ENCODE measurements at places on chromosomes 1 and 21.

DNA sequence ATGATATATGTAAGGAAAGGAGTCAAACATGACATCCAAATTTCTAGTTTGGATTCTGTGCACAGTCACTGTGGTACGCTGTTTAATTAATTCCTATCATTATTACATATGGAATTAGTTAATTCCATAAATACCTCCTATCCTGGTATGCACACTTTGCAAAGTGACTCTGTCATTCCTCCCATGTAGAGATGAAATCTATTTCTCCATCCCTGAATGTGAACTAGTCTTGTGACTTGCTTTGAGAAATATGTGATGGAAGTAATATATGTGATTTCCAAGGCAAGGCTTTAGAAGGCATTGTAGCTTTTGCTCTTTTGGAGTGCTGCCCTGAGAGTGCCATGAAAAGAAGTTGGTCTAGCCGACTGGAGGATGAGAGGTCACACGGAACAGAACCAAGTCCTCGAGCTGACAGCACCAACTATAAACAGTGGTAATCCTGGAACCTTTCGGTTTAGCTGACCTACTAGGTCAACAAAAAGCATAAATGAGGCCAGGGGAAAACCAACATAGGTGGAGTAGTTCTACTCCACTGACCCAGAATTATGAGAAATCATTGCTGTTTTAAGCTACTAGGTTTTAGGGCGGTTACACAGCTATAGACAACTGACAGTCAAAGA lies 1.5 kb downstream of the SELENOF start:
- no peak for DNase-seq

- no peak for DNase-seq
Observed at GRCh38 chr1:222140206-222140605, 398.3 kb upstream of the DUSP10 start.

DNA sequence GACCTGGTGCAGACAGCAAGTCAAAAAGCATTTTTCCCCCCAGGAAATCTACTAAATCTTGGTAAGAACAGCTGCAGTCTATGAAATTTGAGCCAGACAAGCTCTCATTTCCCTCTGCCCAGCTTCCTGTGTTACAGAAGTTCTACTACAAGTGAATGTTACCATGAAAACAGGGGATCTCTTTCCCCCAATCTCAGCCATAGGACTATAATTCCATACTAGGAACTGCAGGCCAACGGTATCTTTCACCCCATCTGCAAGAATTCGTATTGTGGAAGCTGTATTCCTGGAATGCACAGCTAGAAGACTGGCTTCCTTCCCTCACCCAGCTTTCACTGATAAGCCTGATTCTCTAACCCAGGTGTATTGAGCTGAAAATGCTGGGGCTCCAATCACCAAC lies 1655.4 kb downstream of the BRINP3 start:
- no peak for DNase-seq

- no peak for DNase-seq
Observed at GRCh38 chr1:10398278-10398733, 558 bp upstream of the PGD start.

DNA sequence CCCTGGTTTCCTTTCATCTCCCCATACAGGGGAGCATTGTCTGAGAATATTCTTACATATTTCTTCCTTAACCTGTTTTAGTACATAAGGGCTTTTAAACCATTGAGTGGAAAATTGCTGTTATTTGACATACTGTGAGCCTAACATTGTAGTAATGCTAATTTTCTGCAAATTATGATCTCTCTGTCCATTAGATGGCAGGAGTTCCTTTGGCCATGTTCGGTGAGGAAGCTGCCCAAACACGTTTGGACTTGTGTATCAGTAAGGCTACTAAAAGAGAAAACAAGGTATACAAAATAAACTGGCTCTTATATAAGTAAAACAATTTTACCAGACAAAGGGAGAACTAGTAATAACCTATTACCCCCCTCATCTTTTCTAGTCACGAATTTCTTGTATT lies 29.2 kb downstream of the CDC7 start:
- DNase-seq, result no peak

DNA sequence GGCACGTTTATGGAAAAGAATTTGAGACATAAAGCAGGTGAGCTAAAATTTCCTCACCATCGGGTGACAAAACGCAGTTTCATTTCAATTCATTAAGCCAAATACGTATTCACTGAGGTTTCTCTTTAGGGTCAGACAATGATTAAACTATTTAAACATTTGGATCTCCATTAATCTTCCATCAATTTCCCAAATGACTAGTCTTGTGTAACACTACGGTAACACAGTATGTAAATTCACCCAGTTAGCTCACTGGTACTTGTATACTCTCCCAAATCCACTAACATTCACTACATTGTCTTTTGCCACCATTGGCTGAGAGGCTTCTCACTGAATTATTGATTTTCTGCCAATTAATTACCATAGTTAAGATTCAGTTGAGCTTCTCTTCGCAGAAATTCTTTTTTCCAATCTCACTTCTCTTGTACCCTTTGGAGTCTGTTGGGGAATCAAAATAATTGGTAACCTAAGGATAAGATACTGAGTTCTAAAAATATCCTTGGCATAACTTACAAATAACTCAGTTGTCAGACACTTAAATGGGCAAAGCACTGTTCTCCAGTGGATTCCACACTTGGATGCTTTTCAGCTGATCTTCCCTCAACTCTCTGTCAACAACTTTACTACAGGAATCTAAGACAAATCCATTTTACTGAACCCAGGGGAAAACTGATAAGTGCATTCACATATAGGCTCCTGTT lies 40.7 kb downstream of the SIPA1L2 start:
- DNase-seq, result no peak

DNA sequence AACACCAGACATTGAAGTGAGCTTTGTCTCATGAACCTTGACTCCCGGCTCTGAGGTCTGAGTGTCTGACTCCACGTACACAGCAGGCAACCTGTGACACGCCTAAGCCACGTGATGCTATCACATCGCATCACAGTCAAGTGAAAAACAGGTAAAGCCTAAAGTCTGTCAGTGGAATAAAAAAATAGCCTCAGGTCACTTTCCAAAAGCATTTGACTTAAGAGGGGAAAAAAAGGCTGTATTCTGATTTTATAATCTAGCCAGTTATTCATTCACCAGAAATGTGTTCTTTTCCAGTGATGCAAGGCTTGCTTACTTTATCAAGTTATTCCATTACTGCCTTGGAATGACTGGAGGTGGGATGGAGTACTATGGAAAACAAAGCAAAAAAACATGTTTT lies 163.2 kb upstream of the HMCN1 start:
- no peak for DNase-seq

- no peak for DNase-seq
Observed at GRCh38 chr1:150537732-150538684, 11.2 kb upstream of the ADAMTSL4 start.

DNA sequence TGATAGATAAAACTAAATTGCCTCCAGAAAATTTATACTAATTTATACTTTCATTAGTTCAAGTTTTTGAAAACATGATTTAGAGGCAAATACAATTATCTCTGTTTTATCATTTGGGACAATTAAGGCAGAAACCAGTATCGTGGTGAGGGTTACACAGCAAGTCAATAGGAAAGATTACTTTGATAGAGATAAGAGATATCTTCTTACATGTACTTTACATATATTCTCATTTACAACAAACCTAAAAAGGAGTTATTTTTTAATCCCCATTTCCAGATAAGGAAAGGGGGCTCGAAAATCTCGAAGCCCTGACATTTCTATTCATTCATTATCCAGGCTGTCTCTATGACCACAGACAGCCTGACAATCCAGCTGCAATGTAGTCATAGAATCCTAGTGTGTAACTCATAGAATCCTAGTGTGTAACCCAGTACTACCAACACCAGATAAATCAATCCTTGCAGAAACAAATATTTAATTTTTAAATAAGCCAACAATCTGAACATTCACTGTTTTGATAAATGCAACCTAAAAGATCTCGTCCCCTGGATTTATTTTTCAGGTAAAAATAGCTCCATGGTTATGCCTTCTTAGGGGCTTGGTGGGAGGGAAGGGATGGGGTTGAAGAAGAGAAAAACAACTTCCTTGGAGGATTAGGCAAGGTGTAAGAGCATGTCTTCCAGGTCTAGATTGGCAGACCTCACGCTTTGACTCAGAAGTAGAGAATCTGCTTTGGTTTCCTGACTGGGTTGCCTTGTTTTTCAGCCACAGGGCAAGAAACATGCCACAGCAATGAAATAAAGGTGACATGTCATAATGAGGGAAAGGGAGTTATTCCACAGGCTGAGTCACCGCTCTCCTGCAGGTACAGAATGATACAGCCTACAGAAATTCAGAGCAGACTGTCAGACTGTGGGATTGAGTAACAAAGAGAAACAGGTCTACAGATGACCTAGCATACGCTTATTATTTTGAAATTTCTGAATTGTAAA lies 45.6 kb downstream of the IRF2BP2 start:
- no peak for DNase-seq

DNA sequence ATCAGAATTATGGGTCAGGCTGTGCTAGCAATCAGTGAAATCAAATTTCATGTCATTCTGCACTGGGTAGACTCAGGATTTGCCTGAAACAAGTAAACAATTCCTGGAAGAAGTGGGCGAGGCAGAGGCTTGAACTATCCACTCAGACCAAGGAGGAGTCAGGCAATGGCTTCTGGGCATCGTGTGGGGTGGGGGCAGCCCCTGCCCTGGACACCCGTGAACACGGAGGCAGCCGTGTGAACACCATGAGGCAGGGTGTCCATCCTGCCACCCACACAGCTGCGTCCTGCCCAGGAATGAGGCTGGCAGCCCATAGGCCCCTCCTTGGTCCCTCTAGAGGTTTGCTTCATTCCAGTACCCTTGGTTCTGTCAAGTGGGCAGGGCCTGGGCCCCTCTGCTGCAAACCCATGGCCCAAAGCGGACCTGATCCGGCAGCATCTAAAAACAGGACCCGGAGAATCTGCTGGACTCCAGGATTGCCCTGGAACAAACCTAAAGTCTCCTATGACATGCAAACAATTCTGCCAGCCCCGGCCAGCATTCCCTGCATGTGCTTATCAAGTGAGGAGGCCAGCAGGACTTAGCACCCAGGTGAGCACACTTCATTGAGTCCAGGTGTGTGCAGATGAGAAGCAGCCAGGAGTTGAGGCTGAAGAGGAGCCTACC lies 69.5 kb downstream of the PDE9A start:
- DNase-seq, result no peak

GRCh38 chr1:102851616-102852015 lies 256.7 kb downstream of the COL11A1 start:
- DNase-seq, result no peak

DNA sequence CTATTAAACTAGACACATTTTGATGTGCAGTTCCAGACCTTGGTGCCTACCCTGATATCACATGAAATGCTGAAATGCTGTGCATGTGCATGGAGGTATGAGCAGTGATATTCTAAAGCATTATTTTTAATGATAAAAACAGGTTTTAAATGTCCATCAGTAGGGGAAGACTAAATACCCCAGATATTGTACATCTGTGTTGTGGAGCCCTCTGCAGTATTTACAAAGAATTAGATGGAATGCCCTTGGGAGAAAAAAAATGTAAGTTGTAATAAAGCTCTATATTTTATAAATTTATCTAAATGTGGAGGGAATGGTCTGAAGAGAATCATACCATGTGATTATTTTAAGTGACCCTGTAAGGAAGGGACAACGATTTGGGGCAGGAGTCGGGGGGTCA lies 39.1 kb upstream of the IGSF5 start:
- DNase-seq, result no peak

- no peak for DNase-seq
Observed at GRCh38 chr1:206725109-206725963, 40.6 kb downstream of the MAPKAPK2 start.

DNA sequence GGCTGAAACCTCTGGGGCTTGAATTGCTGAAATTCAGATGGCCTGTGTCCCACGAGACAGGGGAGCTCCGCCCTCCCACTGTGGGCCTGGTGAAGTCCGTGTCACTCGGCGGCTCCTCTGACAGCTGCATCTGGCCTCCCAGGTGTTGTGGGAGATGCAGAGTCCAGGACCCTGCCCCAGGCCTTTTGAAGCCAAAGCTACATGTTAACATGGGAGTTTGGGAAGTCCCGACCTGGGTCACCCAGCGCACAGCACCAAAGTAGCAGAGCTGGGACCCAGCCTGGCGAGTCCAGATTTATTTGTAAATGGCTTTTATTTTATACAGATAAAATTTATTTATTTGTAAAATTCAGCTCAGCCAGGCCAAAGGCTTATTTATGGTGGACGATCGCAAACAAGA lies 28.9 kb downstream of the SLC37A1 start:
- no peak for DNase-seq

- no peak for DNase-seq
Observed at GRCh38 chr1:226210571-226211176, 12.8 kb upstream of the MIXL1 start.

GRCh38 chr21:26840912-26841311 lies 4.3 kb downstream of the ADAMTS1 start:
- no peak for DNase-seq

GRCh38 chr1:203095061-203095690 lies 9.4 kb upstream of the MYOG start:
- DNase-seq, result no peak

DNA sequence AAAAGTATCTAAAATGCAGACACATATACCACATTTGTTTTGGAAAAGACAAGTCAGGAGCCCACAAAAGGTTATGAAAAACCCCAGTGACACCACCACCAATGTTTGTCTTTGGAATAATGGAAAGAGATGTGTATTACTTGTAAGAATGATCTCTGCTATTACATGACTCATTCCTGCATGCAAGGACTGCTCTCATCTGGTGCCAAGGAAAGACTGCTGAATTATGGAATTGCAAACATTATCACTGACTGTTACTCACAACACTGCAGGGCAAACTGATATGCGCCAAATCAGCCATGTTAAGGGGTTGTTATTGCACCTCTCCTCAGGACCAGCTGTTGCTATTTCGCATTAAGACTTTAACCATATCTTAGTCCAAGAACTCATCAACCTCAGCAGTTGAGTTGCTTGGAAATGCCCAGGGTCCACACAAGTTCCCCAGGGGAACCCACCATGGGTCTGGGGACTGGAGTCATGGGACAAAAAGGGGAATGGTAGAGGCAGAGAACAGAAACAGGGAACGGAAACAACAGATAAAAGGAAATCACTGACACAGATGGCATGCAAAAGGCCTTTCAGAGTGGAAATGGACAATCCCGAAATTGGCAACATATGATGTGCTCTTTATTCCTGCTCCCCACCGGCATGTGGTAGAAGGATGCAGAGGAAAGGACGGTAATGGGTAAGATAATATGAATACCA lies 34.4 kb downstream of the CAPZB start:
- DNase-seq, result no peak

DNA sequence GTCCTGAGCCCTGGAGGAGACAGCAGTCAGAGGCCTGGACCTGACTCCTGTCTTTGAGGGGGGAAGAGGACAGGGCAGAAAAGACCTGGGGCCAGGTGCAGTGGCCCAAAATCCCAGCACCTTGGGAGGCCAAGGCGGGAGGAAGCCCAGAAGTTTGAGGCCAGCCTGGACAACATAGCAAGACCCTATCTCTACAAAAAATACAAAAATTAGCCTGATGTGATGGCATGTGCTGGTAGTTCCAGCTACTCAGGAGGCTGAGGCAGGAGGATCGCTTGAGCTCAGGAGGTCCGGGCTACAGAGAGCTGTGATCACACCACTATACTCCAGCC lies 104.5 kb upstream of the ARHGEF16 start:
- DNase-seq, result no peak

GRCh38 chr1:41418857-41419583 lies 57.8 kb downstream of the FOXO6 start:
- DNase-seq, result no peak

Measured in hypothalamus (tissue), 51 donors.